ENCODE measurements at places on chromosomes 6 and 20. TPM values are rescaled to one million over a fixed set of nuclear protein-coding genes. Genes with fewer than 3 reads are reported as not detected.

Gene ALDH5A1
- total RNA-seq, result 16.3 TPM

DNA sequence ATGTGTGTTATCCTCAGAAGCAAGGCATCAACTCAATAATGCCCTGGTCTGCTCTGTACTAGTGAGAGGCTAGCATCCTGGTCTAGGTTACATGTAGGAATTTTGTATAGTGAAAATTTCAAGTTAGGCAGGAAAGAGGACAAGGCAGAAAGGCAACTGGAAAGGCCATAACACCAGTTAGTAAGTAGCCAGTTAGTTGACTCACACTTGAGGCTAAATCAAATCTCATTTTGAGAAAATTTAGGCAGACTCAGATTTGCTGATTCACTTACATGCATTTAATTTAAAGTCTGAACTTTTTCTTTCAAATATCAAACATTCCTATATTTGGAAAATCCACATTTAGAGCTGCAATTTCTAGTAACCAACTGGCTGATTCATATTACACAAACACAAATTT is 184.5 kb upstream of the TCF21 start:
- DNase-seq, result no peak

Gene STX16
- 124 TPM for total RNA-seq

DNA sequence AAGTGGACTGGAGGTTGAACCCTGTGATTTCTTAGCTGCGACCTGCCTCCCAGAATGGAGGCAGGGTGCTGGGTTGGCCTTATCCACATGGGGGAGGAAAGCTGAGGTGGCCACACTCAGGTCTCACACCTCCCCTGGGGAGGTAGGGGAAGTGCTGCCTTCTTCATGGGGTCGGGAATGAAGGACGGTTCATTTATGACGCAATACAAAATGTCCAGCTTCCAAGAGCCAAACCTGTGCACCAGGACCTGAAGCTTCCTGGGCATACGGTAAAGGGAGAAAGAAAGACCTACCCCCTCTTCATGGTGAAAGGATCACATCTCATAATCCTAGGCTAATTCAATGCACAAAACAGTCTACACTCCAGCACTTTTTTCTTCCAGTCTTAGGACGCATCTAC is 150.6 kb upstream of the CDYL start:
- DNase-seq, result no peak

DNA sequence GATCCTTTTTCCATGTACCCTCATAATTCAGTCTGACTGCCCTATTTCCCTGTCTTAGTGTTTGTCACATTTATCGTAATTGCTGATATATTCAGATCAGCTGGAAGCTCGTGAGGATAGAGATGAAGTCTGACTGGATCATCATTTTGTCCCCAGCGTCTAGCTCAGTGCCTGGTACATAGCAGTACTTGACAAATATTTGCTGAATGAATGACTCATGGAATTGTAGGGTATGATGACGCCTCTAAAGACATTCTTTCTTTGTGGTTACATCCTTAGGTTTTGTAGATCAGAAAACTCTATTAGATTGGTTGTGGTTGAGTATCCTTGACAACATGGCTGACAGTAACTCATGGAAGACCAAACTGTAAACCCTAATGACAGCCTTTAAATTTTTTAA is 68.9 kb downstream of the MTHFD1L start:
- DNase-seq, result no peak

Gene SMIM28
- not detected for total RNA-seq

- no peak for DNase-seq
These were observed 1164.5 kb upstream of the CITED2 start for GRCh38 chr6:140538926-140539325.

- no peak for DNase-seq
These were observed 9.9 kb downstream of the NRN1 start for GRCh38 chr6:5996714-5997419.

- DNase-seq, result no peak
These were observed 17.5 kb downstream of the KCNQ2 start for GRCh38 chr20:63454731-63455567.

DNA sequence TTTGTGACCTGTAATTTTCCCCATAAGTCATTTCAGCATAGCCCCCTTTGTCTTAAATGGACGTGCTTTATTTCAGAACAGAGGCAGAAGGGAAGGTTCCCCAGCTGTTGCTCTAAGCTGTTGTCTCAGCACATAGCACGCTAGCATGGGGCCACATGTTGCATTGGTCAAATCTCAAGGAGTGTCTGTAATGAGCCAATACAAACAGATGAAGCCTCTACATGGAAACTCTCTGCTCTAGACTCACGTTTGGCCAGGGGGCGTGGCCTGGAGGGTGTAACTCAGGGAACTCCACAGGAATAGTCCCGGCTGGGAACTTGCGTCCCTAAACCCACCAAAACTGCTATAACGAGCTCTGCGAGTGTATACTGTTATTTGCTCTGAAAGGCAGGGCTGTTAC is 35.2 kb upstream of the SLC22A2 start:
- DNase-seq, result no peak

DNA sequence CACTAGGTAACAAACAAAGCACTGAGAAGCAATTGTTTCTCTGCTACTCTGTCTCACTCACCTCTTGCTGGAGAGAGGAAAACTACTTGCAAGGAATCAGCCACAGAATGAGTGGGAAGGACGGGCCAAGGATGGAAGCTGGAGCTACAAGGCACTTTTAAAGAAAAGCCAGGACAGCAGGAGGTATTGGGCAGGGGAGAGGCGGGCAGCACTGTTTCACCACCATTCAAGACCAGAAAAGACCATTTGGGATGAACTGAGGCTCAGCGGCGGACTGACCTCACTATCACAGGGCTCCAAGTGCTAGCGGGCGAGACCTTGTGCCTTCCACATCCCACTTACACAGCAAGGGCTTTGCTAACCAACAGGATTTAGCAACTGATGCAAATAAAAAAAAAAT is 137.4 kb downstream of the IPCEF1 start:
- no peak for DNase-seq

DNA sequence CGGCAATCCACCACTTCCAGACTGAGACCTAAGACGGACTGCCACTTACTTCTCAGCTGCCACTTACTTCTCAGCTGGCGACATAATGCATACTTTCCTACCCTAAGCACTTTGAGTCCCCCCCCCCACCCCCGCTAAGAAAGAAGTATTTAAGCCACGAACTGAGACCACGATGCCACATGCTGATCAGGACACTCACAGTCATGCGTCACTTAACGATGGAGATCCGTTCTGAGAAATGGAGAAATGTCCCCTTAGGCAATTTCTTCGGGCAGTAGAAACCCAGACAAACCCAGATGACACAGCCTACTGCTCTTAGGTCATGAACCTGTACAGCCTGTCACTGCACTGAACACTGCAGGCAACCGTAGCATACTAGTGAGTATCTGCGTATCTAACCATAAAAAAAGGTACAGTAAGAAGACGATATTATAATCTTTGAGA is 690 bp downstream of the IFNGR1 start:
- DNase-seq, result peak; percentile 65

GRCh38 chr20:51014797-51015722 is 7.8 kb downstream of the KCNG1 start:
- DNase-seq, result peak; percentile 70

Gene CTAGE9
- 3.7 TPM for total RNA-seq

- DNase-seq, result no peak
These were observed 49.1 kb downstream of the ZHX3 start for GRCh38 chr20:41268402-41268801.

GRCh38 chr6:25485821-25486534 is 166.0 kb upstream of the SCGN start:
- DNase-seq, result peak; percentile 75

Gene TMEM200A
- total RNA-seq, result 5.5 TPM

- DNase-seq, result no peak
These were observed 630 bp downstream of the LIME1 start for GRCh38 chr20:63736893-63737694.

Gene TMEM14B
- 91.7 TPM for total RNA-seq

- no peak for DNase-seq
These were observed at the start of gene CRISP3 for GRCh38 chr6:49744259-49744658. Gene CRISP3, minus strand, starts transcription at chr6:49744388. Its CDS starts 21 bp downstream, at chr6:49744367.

GRCh38 chr20:32165836-32166545 is 41.6 kb downstream of the PLAGL2 start:
- peak; percentile 36 for DNase-seq

Data from testis (tissue), 5 donors.